Activated CD4-positive, alpha-beta T cell treated with anti-CD3 and anti-CD28 coated beads for 4 hours (primary cell): ENCODE measurements at places on chromosomes 16 and 17.

DNA sequence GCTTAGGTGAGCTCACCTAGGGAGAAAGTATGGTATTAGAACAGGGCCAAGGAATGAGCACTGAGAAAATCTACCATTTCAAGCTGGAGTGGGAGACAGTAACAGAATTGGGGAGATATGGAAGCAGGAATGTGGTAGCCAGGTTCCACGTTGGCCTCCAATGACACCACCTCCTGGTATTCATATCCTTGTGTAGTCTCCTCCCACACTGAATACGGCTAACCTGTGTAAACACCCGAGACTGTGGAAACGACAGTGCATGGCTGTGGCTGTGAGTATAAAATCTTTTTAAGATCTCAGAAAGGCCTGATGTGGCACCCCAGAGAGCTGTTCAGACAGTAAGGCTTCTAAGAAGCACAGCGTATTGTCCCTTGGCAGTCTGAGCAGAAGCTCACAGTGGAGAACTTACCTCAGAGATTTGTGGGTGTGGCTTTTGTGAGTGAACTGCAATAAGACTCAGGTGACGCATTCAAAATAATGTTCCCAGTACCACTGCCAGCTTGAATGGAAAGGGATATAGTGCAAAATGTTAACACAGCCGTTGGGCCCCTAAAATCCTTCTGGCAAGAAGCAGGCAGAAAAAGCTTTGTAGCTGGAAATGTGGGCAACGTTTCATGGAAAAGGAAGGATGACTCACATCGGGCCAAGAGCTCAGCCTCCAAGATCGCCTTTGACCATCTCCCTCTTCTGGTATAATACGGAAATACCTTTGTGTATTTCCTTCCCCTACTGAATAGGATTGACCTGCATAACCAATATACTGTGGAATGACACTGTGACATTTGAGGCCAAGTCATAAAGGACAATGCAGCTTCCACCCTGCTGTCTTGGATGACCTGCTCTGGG lies 14.4 kb downstream of the SDR42E1 start:
- DNase-seq = no peak

DNA sequence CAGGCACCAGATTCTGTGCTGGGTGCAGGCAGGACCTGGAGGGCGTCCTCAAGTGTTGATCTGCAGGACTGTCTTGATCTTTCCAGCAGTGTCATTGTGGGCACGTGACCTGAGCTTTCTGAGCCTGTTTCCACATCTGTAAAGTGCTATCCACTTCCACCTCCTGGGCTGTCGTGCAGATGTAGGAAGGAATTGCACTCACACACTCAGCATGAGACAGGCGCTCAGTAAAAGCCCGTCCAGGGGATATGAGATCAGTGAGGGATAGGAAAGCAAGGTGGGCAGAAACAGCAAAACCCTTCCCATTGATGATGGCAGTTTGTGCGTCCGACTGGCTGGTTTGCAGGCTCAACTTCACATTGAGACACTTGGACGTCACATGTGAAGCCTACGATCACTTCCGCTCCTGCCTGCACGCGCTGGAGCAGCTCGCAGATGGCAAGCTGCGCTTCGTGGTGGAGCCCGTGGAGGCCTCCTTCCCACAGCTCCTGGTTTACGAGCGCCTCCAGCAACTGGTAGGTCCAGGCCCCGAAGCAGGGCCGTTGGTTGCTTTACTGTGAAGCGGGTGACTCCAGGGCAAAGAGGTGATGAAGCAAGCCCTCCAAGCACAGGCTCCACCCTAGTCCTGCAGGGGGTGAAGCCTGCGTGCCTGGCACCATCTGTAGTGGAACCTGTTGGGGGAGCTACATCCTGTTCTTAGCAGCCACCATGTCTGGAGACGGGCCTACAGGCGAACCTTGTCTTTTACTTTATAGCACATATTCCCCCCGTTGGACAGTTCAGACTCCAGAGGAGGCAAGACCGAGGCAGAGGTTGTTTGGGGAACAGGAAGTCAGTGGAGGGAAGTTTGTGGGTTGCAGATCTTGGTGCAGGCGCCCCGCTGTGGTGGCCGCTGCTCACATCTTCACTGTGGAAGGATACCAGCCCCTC lies 23.0 kb downstream of the METTL22 start:
- DNase-seq = no peak

GRCh38 chr16:68009157-68009735 lies 6.5 kb downstream of the DPEP2NB start:
- no peak for DNase-seq

- no peak for DNase-seq
These were observed 156.8 kb downstream of the XYLT1 start for GRCh38 chr16:17313793-17314547.

GRCh38 chr17:28372203-28372944 lies 880 bp downstream of the SARM1 start:
- DNase-seq = no peak

DNA sequence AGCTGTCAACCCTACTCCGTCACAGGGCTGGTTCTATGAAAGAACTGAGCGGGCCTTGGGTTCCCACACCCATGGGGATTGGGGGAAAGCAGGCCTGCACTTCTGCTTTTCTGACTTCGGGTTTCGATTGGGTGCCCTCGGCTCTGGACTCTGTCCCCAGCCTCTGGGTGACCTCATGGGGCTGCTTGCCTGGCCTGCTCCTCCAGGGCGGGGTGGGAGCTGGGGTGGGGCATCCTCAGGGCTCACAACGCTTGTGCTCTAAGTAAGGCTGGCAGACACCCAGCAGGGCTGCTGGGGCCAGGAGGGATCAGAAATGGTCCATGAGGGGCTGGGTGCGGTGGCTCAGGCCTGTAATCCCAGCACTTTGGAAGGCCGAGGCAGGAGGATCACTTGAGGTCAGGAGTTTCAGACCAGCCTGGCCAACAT lies 19.2 kb downstream of the ARHGAP27 start:
- DNase-seq = no peak

- no peak for DNase-seq
These were observed 1131.0 kb upstream of the GOT2 start for GRCh38 chr16:59864981-59865666.

DNA sequence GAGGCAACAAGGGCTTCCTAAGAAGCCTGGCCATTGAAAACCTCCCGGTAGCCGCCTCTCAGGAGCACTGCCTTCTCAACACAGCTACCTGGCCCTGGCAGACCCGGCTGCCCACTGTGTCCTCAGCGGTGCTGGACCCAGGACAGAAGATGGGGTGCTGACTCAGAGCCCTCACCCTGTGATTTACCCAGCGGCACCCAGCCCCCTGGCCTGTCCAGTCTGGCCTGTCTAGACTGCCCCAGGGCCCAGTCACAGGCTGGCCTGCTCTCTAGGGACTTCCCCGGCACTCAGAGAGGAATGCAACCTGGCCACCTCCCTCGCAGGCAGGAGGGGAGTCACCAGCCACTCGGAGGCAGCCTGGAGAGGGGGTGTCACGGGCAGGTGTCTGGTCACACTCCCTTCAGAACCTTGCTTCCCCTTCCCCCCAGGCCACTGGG lies 20.1 kb downstream of the PIEZO1 start:
- DNase-seq = no peak

DNA sequence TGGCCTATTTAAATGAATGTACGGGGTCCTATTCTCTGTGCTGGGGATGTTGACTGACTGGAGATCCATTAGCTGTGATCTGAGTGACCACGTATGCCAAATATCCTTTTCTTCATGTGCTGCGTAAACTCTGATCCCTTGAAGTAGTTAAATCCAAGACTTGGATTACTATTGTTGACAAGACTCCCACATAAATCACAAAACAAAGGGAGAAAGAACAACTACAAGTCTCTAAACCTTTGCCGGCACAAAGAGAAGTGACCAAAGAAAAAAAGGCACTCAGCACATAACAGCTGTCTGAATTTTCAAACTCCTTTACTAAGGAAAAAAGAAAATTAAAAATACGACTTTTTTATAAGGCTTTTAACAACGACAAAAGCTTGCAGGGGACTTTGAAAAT lies 559.9 kb upstream of the CDH8 start:
- no peak for DNase-seq

- DNase-seq = no peak
These were observed 54.2 kb upstream of the IL34 start for GRCh38 chr16:70592106-70592571.

DNA sequence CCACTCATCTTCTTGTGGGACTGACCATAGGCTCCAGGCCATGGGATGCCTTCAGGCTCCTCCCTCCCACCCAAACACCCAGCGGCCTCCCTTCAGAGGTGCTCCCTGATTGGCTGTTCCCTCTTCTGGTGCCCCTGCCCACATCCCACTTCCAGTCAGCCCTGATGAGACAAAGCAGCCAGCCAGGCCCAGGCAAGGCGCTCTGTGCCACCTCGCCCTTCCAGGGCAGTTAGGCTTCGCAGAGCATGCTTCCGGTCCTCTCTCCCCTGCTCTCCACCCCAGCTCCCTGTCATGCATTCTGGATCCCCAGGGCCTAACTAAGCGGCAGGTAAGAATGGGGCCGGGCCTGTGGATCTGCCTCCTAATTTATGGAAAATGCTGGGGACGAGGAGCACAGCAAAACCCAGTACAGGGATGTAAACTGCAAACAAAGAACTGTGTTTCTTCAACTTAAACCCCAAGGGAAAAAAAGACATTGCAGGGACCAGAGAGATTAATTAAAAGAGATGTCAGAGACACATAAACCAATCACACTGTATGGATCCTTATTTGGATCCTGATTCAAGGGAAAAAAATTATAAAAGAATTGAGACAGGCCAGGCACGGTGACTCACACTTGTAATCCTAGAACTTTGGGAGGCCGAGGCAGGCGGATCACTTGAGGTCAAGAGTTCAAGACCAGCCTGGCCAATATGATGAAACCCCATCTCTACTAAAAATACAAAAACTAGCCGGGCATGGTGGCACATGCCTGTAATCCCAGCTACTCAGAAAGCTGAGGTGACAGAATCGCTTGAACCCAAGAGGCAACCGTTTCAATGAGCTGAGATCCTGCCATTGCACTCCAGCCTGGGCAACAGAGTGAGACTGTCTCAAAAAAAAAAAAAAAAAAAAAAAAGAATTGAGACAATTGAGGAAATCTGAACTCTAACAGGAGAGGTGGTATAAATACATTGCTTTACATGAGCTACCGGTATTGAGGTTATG lies 26.0 kb downstream of the ZDHHC7 start:
- no peak for DNase-seq

DNA sequence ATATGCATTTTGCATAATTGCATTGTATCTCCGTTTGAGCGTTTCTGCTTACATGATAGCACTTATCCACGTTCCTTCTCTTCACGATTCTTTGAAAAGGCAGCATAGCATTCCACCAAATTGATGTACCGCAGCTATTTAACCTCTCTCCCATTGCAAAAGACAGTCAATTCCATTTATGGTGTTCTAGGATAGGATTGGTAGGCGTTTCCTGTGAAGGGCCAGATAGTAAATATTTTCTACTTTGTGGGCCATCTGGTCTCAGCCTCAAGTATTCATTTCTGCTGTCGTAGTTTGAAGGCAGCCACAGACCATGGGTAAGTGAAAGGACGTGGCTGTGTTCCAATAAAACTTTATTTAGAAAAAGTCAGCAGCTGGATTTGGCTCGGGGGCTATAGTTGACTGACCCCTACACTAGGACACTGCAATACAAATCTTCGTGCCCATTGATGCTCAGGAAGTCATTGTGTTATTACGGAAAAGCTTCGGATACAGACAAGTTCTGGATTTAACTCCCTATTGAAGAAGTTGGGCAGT lies 10.1 kb downstream of the SNX29 start:
- DNase-seq = no peak
